ENCODE measurements at places on chromosomes 7 and 10. TPM values are rescaled to one million over a fixed set of nuclear protein-coding genes. Genes with fewer than 3 reads are reported as not detected.

SLC37A3 gene
- total RNA-seq = 30.7 TPM

PRRT4 gene
- total RNA-seq = not detected

TMEM236 gene
- total RNA-seq = 0.15 TPM

COX15 gene
- 38.5 TPM for total RNA-seq

CALML3 gene
- not detected for total RNA-seq

KCNH2 gene
- 0.15 TPM for total RNA-seq

FAM200A gene
- 5.0 TPM for total RNA-seq

PAPOLB gene
- total RNA-seq = not detected

TDRD1 gene
- 0.40 TPM for total RNA-seq

TAS2R4 gene
- 0.65 TPM for total RNA-seq
